ENCODE measurements at places on chromosomes 3 and 15.

DNA sequence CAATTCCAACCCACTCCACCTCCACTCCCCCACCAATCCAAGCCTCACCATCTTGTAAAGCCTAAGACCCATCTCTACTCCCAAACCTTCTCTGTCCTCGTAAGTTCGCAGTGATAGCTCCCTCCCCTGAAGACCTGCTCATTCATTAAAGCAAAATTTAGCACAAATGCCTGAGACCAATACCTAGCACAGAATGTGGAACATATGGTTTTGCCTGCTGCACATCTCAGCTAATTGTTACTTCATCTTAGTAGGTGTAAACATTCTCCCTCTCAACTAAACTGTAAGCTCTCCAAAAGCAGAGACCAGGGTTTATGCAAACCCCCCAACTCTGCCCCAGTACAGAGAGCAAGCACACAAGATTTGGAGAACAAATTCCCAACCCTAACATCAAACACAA is 20.5 kb downstream of the DCLK3 start:
- no peak for DNase-seq

GRCh38 chr3:183949690-183950089 is 65.0 kb upstream of the PARL start:
- DNase-seq: no peak

- no peak for DNase-seq
These were observed 130.5 kb upstream of the BFSP2 start for GRCh38 chr3:133269393-133269792.

GRCh38 chr3:47342151-47342550 is 38.7 kb upstream of the PTPN23 start:
- DNase-seq: no peak

- no peak for DNase-seq
These were observed 65.4 kb downstream of the SEMA5B start for GRCh38 chr3:122962149-122962548.

- DNase-seq: peak; percentile 93
These were observed 589 bp downstream of the ANAPC13 start for GRCh38 chr3:134485075-134485717.

GRCh38 chr3:97952280-97952679 is 20.0 kb downstream of the RIOX2 start:
- DNase-seq: no peak

GRCh38 chr15:101255051-101255395 is 3.2 kb upstream of the CHSY1 start:
- no peak for DNase-seq

DNA sequence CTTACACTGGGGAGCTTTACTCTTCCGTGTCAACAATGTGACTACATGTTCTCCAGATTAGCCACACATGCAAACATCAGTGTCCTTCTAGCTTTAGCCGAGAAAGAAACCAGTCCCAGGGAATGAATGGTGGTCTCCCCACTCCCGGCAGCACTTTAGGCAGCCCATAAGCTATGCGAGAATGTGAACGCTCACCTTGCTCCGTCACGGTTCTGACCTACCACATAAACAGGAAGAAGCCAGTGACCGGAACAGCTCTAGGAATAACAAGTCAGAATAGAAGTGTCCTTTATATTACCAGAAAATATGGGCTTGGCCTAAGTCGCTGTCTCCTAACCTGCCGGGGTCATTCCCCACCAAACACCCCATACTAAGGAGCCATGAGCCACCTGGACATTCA is 98.0 kb upstream of the ABHD17C start:
- no peak for DNase-seq

- DNase-seq: no peak
These were observed 24.0 kb upstream of the SLC6A6 start for GRCh38 chr3:14378415-14378814.

DNA sequence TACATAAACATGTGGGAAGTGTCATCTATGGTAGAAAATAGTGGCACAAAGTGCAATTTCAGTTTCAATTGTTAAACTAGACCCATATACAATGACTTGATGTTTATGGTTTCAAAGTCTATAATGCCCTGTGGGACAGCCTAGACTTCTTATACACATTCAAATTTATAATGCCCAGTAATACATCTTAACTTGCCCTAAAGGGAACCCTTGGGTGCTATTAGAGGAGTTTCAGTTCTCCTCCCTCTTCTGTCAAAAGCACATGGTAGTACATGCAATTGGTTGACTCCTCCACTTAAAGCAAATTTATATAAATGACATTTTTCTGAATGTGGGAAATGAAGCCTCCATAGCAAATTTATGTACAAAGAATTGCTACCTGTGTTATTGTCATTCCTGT is 30.2 kb upstream of the OR5K4 start:
- no peak for DNase-seq

- DNase-seq: no peak
These were observed 19.8 kb downstream of the TRPM1 start for GRCh38 chr15:31081588-31082250.

DNA sequence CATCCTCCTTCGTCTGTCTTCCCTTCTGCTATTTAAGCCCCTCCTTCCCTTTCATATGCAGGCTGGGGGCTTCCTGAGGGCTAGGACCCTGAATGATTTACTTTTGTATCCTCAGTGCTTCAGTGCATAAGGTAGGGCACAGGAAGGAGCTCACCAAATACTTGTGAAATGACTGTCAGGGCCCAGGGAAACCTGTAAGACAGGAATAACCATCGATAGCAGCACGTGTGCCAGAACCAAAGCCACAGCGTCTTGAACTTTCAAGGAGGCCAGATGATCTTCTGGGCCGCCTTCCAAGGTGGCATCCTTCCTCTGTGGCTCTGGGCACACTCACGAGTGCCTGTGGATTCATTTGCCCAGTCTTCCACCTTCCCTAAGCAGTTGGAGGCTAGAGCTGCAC is 3.9 kb downstream of the TMED3 start:
- DNase-seq: no peak
